ENCODE measurements at places on chromosomes 4 and X.

- DNase-seq: no peak
Observed at GRCh38 chrX:125003746-125004446, 315.8 kb upstream of the TEX13C start.

- no peak for DNase-seq
Observed at GRCh38 chrX:79078114-79078513, 66.4 kb upstream of the GPR174 start.

DNA sequence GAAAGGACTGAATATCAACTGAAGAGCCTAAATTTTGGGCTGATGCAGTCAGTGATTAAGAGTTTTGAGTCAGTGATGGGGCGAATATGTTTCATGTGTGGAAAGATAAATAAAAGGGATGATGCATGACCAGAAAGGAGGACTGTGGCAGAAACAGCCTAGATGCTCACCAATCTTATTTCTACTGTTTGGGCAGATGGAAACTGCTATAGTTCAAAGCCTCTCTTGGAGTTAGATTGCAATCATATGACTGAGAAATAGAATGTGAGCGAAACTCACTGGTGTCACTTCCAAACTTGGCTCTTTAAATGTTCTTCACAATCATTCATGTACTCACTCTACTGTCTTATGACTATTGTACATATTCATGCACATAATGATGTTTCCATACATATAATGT, 35.4 kb upstream of the YTHDC1 start:
- no peak for DNase-seq

GRCh38 chrX:123881330-123881729, 21.5 kb downstream of the XIAP start:
- DNase-seq: no peak

GRCh38 chr4:113682730-113683537, 78.6 kb downstream of the CAMK2D start:
- DNase-seq: no peak

DNA sequence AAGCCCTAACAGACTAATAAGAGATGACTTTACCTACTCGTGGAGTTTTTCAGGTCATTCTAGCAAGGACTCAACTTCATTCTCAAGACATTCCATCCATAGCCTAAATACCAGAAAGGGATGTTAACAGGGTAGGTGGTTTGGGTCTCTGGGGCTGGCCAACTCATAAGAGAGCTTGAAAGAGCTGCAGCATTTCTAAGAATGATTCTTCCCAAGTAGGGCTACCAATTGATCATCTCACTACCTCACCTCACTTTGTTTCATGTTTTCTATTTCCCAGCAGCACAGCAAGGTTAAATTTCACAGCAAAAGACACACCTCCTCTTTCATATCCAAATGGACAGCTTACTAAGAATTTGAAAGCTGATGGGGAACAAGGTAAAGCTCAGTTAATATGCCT, 614.8 kb upstream of the DIPK2B start:
- DNase-seq: no peak

DNA sequence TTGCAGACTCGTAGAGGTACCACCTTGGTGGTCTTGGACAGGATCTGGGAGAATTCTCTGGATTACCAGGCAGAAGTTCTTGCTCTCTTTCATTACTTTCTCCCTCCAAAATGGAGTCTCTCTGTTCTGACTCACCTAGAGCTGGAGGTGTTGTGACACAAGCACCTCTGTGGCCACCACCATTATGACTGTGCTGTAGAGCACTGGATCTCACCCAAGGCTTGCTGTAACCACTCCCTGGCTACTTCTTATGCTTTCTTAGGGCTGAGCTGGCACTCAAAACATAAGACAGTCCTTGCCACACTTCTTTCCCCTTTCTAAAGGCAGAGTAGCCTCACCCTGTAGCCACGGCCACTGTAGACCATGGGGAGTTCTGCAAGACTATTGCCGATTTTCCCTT, 296.6 kb upstream of the DIPK2B start:
- no peak for DNase-seq

DNA sequence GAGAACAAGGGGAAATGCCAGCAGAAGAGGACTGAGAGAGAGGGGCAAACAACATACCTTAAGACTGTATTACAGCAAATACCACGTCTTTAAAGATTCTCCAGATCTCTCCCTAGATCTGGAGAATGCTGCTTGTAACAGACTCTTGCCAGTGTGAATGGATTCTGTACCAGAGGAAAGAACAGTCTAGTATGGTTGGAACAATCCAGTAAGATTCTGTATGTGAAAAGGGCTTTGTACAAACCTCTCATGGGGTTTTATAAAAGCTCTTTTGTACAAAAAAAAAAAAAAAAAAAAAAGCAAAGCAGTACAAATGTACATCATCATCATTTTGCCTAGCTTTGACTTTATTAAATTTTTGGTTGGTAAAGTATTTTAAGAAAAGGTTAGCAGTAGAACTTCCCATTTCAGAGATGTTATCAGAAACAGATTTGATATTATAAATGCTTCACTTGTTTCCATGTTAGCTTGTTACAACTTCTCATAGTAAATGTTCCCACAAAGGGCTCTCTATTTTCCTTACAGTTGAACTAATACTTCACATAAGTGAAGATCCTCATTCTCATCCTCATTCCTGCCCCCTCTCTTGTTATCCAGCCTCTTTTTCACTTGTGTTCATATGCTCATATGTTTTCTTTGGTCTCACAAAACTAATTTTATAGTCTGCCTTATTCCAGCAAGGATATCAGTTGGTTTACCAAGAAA, 144.2 kb downstream of the EDA start:
- DNase-seq: no peak

- DNase-seq: no peak
Observed at GRCh38 chr4:1728061-1728980, 7.0 kb downstream of the TACC3 start.

Measured in nephron progenitor cell (in vitro differentiated cells).